Upper lobe of right lung (tissue), 1 donor: ENCODE measurements at places on chromosomes 6 and 20. TPM values are rescaled to one million over a fixed set of nuclear protein-coding genes. Genes with fewer than 3 reads are reported as not detected.
A peak's percentile ranks its signal among the peaks of the same experiment; 100 is the strongest.

DEFB116 gene
- total RNA-seq = not detected

DNA sequence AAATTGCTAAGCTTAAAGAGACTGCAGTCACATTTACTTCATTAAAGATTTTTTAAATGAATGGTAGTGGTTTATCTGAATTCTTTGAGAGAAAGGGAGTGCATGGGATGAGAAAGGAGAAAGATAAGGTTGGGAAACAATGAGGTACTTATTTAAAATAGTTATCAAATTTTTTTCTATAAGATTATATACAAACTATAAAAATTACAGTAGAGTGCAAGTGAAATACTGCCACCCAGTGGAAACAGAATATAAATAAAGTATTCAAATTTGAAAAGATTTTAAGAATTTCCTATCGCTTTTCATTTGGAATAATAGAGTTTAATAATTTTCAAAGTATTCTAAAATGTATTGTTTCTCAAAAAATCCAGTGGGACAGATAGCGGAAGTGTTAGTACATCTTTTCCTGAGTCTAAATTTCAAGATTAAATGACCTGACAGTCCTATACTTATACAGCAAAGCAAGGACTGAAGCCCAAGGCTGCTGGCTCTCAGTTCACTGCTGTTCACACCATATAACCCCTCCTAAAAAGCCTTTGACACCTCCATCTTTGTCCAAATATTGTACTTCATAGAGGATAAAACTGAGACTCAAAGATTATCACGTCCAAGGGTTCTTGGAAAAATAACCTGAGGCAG, 31.1 kb downstream of the EPM2A start:
- H3K27me3 ChIP-seq = no peaks in the 10 kb centered on the region
- no peaks in the 10 kb centered on the region for H3K4me1 ChIP-seq
- DNase-seq = no peak
- H3K4me3 ChIP-seq = no peak overlapping the region
- H3K27ac ChIP-seq = no peak overlapping the region
- H3K36me3 ChIP-seq = no peaks in the 10 kb centered on the region

DNA sequence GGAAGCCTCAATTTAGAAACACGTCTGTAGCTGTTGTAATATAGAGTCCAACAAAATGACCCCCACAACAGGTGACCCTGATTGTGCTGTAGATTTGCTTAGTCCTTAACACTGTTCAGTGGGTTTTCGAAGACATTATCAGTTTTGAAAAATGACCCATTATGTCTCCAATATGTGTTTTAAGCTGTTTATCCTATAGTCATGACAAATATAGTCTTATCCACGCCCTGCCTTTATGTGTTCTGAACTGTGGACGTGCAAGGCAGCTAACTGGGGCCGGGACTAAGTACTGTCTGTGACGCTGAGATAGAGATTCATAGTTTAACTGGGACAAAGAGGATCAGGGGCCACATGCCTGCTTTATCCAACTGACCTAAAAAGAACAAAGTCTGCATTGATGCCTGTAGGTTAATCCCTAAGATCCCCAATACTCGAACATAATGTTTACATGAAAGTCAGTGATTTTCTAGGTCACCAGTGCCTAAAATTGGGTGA, 192.4 kb downstream of the CD83 start:
- H3K27me3 ChIP-seq = no peaks in the 10 kb centered on the region
- H3K4me3 ChIP-seq = no peak overlapping the region
- peak overlapping the region; percentile 39 for H3K27ac ChIP-seq
- peaks cover 11% of the 10 kb centered on the region for H3K4me1 ChIP-seq
- H3K36me3 ChIP-seq = no peaks in the 10 kb centered on the region
- DNase-seq = no peak

UNC5CL gene
- 1.4 TPM for total RNA-seq

DNA sequence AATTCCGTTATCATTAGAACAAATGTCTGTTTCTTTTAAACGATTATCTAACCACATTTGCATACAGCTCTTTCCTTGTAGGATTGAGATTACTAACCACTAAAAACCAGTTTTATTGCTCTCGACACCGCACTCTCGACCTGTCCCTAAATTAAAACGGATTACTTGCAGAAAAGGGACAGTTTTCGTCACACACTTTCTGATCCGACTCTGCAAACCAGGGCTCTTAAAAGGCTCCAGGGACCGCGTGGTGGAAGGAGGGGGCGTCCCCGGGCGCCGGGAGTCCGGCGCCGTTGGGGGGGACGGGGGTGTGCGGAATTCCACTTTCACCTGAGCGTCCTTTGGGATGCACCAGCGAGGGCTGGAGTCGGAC, 731 bp downstream of the MAK start:
- H3K4me1 ChIP-seq = peaks cover 5% of the 10 kb centered on the region
- peak overlapping the region; percentile 56 for H3K4me3 ChIP-seq
- H3K27ac ChIP-seq = peak overlapping the region; percentile 73

DNA sequence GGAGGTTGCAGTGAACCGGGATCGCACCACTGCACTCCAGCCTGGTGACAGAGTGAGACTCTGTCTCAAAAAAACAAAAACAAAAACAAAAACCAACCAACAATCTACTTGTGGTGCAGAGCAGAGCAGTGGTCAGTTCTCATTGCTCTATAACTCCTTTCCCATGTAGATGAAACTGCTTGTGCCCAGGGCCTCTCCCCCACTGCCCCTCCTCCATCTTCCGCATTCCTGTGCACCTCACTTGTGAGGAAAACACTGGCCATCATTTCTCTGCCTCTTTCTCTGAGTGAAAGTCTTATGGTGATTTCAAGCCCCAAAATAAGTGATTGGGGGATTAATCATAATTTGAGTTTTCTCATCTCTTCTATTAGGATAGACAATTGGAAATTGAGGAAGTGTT, 63.9 kb upstream of the GLP1R start:
- no peak overlapping the region for H3K27ac ChIP-seq
- no peak overlapping the region for H3K4me3 ChIP-seq
- no peak for DNase-seq
- peaks cover 9% of the 10 kb centered on the region for H3K27me3 ChIP-seq
- no peaks in the 10 kb centered on the region for H3K4me1 ChIP-seq

- H3K4me1 ChIP-seq = peaks cover 81% of the 10 kb centered on the region
- peaks cover 5% of the 10 kb centered on the region for H3K36me3 ChIP-seq
- no peak for DNase-seq
- H3K27me3 ChIP-seq = no peaks in the 10 kb centered on the region
- H3K4me3 ChIP-seq = peak overlapping the region; percentile 3
Measured at GRCh38 chr6:108581237-108581931, 20.7 kb downstream of the FOXO3 start.

- H3K4me1 ChIP-seq = peaks cover 10% of the 10 kb centered on the region
- DNase-seq = no peak
- no peaks in the 10 kb centered on the region for H3K27me3 ChIP-seq
- H3K27ac ChIP-seq = no peak overlapping the region
- H3K36me3 ChIP-seq = peaks cover 11% of the 10 kb centered on the region
- H3K4me3 ChIP-seq = no peak overlapping the region
Measured at GRCh38 chr6:16659466-16660156, 101.6 kb downstream of the ATXN1 start.

EPHA7 gene
- total RNA-seq = 0.14 TPM

DNA sequence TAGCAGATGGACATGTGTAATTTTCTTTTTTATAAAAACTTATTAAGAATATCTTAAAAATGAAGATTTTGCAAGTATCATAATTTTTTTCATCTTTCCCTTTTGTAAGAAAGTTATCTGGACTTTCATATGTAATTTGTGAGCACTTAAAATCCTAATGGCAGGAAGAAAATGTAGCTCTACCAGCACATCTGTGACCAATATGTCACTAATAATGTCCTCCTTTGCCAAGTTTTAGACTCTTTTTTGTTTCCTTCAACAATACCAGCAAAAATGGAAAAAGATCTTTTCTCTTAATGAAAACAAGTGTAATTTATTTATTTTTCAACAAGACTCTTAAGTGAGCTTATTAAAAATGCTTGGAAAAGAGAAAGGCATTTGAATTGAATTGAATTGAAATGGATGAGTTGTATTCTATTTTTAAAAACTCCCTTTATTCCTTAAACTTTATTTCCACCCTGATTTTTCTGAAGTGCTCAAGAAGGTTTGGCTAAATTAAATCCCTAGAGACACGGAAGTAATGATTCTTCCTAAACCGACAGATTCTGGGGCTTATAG, 110.7 kb downstream of the KIF6 start:
- H3K27me3 ChIP-seq = no peaks in the 10 kb centered on the region
- H3K4me3 ChIP-seq = no peak overlapping the region
- DNase-seq = no peak

DNA sequence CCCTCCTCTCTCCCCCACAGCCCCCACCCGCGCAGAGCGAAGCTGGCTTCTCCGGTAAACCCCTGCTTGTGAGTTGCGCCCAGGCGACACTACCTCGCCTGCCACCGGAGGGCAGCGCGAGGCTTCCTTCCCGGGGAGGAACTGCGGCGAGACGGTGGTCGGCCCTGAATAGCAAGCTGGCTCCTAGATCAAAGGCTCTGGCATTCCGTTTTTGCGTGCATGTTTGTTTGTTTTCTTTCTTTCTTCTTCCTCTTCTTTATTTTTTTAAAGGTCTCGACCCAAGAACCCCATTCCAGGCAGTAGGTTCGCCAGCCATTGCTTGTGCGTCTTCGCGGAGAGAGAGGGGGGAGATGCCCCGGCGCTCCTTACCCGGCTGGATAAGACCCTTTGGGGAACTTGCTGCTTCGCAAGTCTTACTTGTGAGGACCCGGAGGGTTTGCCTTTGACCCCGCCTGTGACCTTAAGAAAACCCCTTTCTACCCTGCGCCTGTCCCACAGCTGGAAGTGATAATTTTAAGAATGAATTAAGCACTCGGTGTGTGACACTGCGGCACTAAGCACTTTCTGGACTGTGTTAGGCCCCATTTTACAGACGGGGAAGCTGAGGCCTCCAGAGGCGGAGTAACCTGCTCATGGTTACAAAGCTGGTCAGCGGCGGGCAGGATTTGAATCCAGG, 92.7 kb upstream of the SIRPA start:
- H3K4me3 ChIP-seq = peak overlapping the region; percentile 61
- no peaks in the 10 kb centered on the region for H3K36me3 ChIP-seq
- peaks cover 19% of the 10 kb centered on the region for H3K27me3 ChIP-seq
- peak; percentile 86 for DNase-seq
- H3K27ac ChIP-seq = peak overlapping the region; percentile 87

DNA sequence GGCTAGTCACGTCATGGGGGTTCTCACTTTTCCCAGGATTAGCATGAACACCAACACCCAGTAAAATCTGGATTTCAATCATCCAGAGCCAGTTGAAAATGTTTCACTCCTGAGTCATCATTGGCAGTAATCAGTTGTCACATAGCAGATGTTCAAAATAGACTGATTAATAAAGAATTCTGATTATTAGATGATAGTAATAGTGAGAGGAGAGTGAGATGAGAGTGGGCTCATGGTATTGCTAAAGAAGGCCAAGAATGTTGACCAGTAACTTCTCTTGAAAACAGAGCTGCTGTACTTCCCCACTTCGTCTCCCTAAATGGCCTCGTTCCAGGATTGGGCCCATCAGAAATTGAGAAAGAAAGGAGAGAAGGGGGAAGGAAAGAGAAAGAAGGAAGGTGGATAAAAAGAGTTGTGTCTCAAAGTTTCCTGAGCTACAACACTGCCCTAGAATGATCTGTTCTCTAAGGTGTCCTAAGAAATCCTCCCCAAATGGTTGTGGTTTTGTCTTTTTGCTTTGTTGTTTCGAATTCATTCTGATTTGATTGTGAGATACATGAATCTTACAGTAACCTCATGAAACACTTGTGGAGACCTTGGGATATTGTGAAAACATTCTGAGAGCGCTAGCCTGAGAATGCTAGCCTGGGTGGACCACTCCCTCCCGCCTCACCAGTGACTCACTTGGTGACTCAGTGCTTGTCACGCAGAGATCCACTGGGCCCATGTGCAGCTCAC, 502.2 kb upstream of the JARID2 start:
- H3K27me3 ChIP-seq = no peaks in the 10 kb centered on the region
- peaks cover 5% of the 10 kb centered on the region for H3K4me1 ChIP-seq
- no peak overlapping the region for H3K4me3 ChIP-seq
- no peaks in the 10 kb centered on the region for H3K36me3 ChIP-seq
- H3K27ac ChIP-seq = no peak overlapping the region

- H3K4me1 ChIP-seq = peaks cover 38% of the 10 kb centered on the region
- peak overlapping the region; percentile 74 for H3K27ac ChIP-seq
- no peaks in the 10 kb centered on the region for H3K36me3 ChIP-seq
- H3K27me3 ChIP-seq = no peaks in the 10 kb centered on the region
- no peak overlapping the region for H3K4me3 ChIP-seq
- DNase-seq = no peak
Measured at GRCh38 chr6:129684903-129685661, 24.9 kb downstream of the ARHGAP18 start.

- H3K36me3 ChIP-seq = no peaks in the 10 kb centered on the region
- no peaks in the 10 kb centered on the region for H3K4me1 ChIP-seq
- H3K4me3 ChIP-seq = no peak overlapping the region
- no peaks in the 10 kb centered on the region for H3K27me3 ChIP-seq
- no peak for DNase-seq
- no peak overlapping the region for H3K27ac ChIP-seq
Measured at GRCh38 chr6:47276377-47276776, 33.3 kb downstream of the TNFRSF21 start.

TOX2 gene
- 24.3 TPM for total RNA-seq

DNA sequence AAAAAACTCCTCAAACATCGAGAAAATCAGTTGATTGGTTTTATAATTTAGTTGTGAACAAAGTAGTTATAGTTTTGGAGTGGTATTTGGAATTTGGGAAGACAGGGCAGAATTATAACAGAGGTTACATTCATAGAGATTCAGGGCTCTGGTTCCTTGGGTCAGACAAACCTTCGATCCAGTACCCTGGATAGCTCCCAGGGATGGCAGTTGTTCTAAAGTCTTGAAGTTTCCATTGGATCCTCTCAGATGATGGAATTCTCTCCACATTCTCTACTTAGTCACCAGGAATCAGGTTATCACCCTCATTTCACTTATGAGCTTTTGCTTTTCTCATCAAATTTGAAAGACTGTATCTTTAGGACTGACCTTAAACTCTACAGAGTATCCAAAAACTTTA, 285.1 kb downstream of the CENPW start:
- no peaks in the 10 kb centered on the region for H3K4me1 ChIP-seq
- no peak for DNase-seq
- H3K36me3 ChIP-seq = no peaks in the 10 kb centered on the region
- no peak overlapping the region for H3K27ac ChIP-seq
- no peak overlapping the region for H3K4me3 ChIP-seq

- no peaks in the 10 kb centered on the region for H3K4me1 ChIP-seq
- H3K27ac ChIP-seq = no peak overlapping the region
- H3K4me3 ChIP-seq = no peak overlapping the region
- no peaks in the 10 kb centered on the region for H3K36me3 ChIP-seq
Measured at GRCh38 chr6:165484178-165484889, 174.9 kb upstream of the C6orf118 start.

DNA sequence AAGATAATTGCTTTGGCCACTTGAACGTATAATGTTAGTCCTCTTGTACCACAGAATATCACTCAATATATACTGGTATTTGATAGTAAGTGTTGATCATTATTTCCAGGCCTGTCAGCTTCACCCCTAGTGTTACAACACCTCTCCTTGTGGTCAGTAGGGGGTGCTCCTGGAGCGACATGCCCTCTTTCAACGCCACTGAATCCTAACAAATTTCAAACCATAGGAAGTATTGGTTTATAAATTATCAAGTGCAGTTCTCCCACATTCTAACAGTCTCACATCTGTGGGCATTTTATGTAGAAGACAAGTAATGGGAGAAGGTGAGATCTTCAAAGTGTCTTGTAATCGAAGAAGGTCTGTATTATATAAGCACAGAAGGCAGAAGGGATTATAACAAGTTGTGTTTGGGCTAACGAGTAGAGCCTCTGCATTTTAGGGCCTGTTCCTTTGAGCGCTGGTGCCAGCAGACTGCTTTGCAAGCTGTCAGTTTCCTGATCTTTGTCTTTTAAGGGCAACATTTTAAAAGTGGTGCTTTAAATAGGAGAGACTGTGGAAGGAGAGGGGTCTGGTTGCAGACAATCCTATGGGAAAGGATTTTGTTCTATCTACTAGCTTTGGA, 57.1 kb upstream of the CEP162 start:
- H3K4me1 ChIP-seq = no peaks in the 10 kb centered on the region
- H3K4me3 ChIP-seq = no peak overlapping the region
- H3K27me3 ChIP-seq = no peaks in the 10 kb centered on the region
- no peak for DNase-seq
- no peak overlapping the region for H3K27ac ChIP-seq

TCF15 gene
- total RNA-seq = 0.43 TPM
